ENCODE measurements at places on chromosomes 13 and 19.

- no peak for DNase-seq
Measured at GRCh38 chr13:25753976-25754375, 297.8 kb downstream of the SHISA2 start.

DNA sequence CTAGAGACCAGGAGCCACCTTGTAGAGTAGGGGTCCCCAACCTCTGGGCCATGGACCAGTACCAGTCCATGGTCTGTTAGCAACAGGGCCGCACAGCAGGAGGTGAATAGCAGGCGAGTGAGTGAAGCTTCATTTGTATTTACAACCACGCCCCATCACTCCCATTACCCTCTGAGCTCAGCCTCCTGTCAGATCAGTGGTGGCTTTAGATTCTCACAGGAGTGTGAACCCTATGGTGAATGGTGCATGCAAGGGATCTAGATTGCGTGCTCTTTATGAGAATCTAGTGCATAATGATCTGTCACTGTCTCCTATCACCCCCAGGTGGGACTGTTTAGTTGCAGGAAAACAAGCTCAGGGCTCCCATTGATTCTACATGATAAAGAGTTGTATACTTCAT is 303.6 kb downstream of the KCNRG start:
- DNase-seq = no peak

GRCh38 chr19:50633973-50634372 is 5.7 kb downstream of the SYT3 start:
- DNase-seq = no peak

GRCh38 chr13:91470084-91470621 is 71.7 kb downstream of the GPC5 start:
- DNase-seq = no peak

DNA sequence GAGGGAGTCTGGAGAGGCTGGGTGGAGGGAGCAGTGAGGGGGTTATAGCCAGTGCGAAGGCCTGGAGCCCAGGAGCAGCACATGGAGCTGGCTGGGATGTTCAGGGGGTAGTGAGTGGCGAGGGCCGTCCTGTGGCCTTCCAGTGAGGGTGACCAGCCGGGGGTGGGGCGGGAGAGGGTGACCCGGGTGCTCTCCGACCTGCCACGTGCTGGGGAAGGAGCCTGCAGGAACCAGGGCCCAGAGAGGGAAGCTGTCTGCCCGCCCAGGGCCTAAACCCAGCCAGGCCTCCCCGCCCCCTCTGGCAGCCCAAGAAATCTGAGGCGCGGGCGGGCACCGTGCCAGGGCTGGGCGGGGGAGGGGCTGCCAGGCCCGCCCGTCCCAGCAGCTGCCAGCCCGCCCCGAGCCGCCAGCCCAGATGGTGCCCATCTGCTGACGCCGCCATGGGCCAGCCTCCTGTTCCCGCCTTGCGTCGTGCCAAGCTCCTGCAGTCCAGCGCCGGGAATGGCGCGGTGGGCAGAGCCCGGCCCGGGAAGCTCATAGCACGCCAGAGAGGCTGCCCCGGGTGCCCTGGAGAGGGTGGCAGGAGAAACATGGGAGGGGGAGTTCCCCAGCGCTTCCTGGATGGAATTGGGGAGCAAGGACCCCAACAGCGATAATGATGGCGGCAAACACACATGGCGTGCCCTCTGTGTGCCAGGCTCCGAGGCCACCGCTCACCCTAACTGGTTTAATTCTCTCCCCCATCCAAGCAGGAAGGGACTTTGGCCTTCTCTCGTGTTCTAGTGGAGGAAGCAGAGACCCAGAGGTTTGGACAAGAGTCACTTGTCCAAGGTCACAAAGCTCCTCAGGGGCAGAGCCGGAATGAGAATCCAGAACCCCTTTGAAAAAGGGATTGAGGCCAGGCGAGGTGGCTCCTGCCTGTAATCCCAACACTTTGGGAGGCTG is 21.5 kb downstream of the NFIC start:
- DNase-seq = peak; percentile 51

GRCh38 chr13:61128850-61129645 is 286.6 kb downstream of the PCDH20 start:
- peak; percentile 60 for DNase-seq

DNA sequence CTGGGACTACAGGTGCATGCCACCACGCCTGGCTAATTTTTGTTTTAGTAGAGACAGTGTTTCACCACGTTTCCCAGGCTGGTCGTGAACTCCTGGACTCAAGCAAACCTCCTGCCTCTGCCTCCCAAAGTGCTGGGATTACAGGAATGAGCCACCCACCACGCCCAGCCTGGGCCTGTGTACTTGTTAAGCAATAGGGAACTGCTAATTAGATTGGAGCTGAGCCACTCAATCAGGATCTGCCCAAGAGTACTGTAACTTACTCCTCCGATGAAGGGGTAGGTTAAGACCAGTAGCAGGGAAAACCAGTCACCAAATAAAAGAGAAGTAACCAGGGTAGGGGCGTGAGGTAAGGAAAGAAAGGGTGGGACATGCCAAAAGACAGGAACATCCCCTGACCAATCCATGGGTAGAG is 2.3 kb downstream of the DDX39A start:
- no peak for DNase-seq

DNA sequence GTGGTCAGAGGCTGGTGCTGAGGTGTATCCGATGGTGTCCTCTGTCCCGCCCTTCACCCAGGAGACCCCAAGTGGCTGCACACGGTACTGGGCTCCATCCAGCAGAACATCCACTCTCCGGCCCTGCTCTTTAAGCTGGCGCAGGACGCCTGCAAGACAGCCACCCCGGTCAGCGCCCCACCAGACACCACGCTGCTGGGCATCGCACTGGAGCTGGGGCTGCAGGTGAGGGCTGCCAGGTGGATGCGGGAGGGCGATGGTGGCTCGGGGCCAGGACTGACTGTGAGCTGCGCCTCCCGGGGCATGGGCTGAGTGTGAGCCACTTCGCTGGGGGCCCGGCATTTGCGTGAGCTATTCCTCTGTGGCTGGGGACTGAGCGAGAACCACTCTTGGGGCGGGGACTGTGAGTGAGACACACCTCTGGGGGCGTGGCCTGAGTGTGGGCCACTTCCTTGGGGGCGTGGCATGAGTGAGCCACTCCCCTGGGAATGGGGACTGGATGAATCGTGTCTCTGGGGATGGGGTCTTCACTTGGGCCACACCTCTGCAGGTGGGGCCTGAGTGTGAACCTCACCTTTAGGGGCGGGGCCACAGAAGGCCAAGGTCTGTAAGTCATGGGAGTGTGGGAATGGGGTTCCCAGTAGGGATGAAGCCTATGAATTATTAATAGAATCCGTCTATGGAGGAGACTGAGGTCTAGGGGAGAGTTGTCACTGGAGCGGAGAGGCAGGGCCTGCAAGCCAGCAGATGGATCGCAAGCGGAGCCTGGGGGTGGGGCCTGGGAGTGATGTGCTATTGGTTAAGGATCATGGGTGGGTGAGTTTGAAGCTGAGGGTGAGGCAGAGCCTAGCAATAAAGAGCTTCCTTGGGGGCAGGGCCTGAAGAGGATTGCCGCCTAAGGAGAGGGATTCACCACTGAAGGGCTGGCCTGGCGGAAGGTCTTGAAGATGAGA is 30.5 kb downstream of the ZSWIM4 start:
- no peak for DNase-seq

GRCh38 chr13:32408296-32409000 is 19.5 kb downstream of the N4BP2L1 start:
- no peak for DNase-seq

- peak; percentile 14 for DNase-seq
Measured at GRCh38 chr13:24066405-24067295, 93.9 kb upstream of the SPATA13 start.

- DNase-seq = no peak
Measured at GRCh38 chr19:28943651-28944050, 269.3 kb downstream of the UQCRFS1 start.

- DNase-seq = no peak
Measured at GRCh38 chr19:1240925-1241324, 626 bp upstream of the ATP5F1D start.

DNA sequence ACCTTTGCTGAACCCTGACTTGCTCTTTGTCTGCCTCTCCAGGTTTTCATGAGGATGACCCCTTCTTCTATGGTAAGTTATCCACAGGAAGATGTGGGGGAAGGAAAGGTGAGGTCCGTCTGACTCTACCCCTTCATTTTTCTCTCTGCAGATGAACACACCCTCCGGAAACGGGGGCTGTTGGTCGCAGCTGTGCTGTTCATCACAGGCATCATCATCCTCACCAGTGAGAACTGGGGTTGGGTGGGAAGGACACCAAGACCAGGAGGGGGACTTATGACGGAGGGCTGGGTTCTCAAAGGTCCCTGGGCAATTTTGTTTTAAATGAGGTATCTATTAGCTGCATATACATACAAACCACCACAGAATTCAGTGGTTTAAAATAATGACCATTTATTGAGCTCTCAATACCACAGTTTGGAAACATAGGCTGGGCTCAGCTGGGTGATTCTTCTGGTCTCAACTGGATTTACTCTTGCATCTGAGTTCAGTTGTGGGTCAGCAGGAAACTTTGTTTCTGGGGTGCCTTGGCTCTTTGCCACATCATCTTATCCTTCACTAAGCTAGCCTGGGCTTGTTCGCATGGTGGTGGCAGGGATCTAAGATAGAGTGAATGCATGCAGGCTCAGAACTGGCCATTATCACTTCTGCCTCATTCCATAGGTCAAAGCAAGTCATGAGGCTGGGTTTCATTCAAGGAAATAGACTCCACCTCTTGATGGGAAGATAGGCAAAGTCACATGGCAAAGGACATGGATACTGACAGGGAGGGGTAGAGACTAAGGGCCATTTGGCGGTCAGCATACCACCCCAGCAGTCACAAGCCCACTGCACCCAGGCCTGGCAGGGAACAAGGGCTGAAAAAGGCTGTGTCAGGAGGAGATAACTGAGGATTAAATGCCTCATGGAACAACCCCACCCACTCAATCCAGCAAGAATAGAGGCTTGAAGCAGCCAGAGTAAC is 11.8 kb downstream of the FXYD5 start:
- no peak for DNase-seq

Data from foreskin melanocyte (primary cell).